Thoracic aorta (tissue), 2 donors: ENCODE measurements at places on chromosomes 12 and 14.
A peak's percentile ranks its signal among the peaks of the same experiment; 100 is the strongest.

DNA sequence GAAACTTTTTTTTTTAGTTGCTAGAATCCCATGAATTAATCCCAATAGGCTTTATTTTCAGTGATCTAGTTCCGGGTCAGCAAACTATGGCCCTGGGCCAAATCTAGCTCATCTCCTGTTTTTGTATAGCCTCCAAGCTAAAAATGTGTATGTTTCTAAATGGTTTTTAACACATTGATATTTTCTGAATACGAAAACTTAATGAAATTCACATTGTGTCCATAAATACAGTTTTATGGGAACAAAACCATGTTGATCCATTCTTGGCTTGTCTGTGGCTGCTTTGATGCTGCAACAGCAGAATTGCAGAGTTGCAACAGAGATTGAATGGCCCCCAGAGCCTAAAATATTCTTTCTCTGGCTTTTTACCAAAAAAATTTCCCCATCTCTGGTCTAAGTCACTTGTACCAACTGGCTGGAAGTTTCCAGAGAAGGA is 47.5 kb downstream of the ZNF664 start:
- no peaks in the 10 kb centered on the region for H3K27me3 ChIP-seq
- DNase-seq, result no peak
- H3K27ac ChIP-seq, result no peak overlapping the region
- H3K4me1 ChIP-seq, result peaks cover 21% of the 10 kb centered on the region

GRCh38 chr14:53491256-53491883 is 338.2 kb upstream of the DDHD1 start:
- H3K27ac ChIP-seq, result no peak overlapping the region
- no peaks in the 10 kb centered on the region for H3K27me3 ChIP-seq
- no peak for DNase-seq
- no peaks in the 10 kb centered on the region for H3K4me1 ChIP-seq

DNA sequence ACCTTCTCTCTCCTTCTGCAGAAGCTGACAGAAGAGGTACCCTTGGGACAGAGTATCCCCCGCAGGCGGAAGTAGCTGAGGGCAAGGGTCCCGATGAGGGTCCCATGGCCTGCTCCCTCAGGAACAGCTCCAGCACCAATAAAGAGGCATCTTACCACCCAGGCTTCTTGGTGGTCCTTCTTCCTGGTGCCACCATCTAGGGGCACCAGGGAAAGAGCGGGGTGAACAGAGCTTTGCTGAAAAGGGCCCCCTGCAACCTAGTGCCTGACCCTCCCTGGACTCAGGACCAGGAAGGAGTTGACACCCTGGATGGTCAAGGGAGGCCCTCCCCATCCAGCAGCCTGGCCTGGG is 591 bp upstream of the IRF9 start:
- peaks cover 15% of the 10 kb centered on the region for H3K4me1 ChIP-seq
- no peak overlapping the region for H3K4me3 ChIP-seq
- no peaks in the 10 kb centered on the region for H3K27me3 ChIP-seq
- DNase-seq, result no peak
- H3K36me3 ChIP-seq, result peaks cover 63% of the 10 kb centered on the region
- peak overlapping the region; percentile 88 for H3K27ac ChIP-seq

DNA sequence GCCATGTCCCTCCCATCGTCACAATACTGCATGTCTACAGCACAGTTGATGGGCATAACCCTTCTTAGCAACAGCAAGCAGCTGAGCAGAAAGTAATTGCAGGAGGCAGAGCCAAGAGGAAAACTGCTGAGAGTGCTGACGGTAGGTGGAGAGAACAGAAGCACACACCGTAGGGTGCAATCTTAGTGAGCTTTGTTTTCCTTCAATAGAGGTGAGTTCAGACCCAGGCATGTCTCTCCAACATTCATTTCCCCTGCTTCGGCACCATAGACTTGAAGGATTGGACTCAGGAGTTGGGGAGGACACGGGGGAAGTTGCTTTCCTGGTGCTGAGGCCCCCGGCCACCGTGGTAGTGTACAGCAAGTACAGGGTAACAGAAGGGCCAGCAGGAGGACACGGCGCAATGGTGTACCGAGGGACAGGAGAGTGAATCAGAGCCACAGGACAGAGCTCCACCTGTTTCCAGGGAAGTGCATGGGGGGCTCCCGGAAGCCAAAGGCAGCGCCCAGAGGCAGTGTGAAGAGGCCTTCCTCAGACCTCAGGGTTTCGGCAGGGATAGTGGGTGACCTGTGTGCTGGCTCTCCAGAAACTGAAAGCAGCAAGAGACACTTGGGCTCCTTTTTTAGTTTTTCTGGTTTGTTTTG is 36.3 kb upstream of the SINHCAF start:
- no peaks in the 10 kb centered on the region for H3K4me1 ChIP-seq
- H3K27ac ChIP-seq, result no peak overlapping the region
- H3K36me3 ChIP-seq, result no peaks in the 10 kb centered on the region

- H3K4me1 ChIP-seq, result no peaks in the 10 kb centered on the region
- H3K4me3 ChIP-seq, result no peak overlapping the region
- no peak overlapping the region for H3K27ac ChIP-seq
- no peaks in the 10 kb centered on the region for H3K27me3 ChIP-seq
- DNase-seq, result no peak
These were observed 1.9 kb upstream of the PPP1R13B start for GRCh38 chr14:103849151-103849886.

DNA sequence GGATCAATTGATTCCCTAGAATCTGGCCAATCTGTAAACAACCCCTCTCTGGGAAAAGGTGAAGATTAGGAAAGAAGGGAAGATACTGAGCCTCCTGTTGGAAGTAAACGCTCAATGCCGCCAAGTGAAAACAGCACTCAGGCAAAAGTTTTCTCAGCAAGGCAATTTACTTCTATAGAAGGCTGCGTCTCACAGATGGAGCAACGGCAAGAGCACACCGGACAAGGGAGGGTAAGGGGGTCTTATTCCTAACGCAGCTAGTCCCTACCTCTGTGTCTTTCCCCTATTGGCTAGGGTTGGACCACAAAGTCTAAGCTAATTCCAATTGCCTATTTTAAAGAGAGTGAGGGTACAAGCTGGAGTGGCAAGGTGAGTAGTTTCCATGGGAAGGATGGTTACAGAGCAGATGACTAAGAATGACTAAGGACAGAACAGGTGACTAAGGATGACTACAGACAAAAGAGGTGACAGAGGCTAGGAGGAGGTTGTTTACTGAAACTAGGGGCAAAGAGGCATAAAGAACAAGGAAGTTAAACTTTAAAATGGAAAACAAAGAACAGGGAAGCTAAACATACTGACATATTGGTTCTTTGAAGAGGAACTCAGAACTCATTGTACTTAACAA is 5.6 kb upstream of the TTC9 start:
- H3K4me1 ChIP-seq, result peaks cover 7% of the 10 kb centered on the region
- DNase-seq, result no peak
- H3K27me3 ChIP-seq, result no peaks in the 10 kb centered on the region
- no peaks in the 10 kb centered on the region for H3K36me3 ChIP-seq
- H3K4me3 ChIP-seq, result no peak overlapping the region
- H3K27ac ChIP-seq, result no peak overlapping the region
